ENCODE measurements at places on chromosomes 4 and X.

DNA sequence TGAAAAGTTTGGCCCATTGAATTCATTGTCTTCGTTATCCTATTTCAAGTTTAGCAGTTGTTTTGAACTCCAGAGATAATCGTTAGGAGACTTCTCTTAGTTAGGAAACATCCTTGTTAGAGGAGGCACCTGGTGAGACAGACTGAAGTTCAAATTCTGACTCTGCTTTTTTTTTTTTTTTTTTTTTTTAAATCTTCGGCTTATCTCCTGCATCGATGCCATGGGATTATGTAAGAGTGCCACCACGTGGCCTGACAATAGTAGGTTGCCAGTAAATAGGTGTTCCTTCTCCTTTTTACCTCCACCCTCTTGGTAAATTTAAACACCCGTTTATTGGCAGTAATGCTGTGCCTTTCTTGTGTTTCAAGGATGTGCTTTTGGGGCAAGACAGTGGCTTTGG is 149.3 kb downstream of the SOWAHB start:
- DNase-seq: no peak

DNA sequence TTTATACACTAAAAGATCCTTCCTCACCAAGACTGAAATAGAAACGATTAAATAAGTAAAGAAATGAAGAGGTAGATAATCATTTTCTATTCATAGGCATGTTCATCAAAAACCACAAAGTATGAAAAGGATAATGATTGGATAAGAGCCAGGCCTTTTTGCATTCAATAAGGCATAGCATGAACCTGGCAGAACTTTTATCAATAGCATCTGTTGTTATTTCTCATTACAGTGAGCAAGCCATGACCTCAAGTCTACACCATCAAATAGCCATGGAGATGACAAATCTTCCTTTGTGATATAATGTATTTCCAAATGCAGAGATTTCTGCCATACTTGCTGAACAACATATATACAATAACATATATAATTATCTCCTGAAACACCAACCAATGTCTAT is 206.0 kb upstream of the SLC7A11 start:
- no peak for DNase-seq

GRCh38 chr4:37839426-37839825 is 12.9 kb downstream of the PGM2 start:
- no peak for DNase-seq

- no peak for DNase-seq
Observed at GRCh38 chrX:133307094-133307493, 88.9 kb upstream of the TFDP3 start.

GRCh38 chr4:176845636-176846035 is 52.9 kb upstream of the VEGFC start:
- DNase-seq: no peak
